Stimulated activated CD4-positive, alpha-beta T cell treated with anti-CD3 and anti-CD28 coated beads, TNF-alpha, amount 100 ng/mL, for 4 hours (primary cell): ENCODE measurements at places on chromosomes 5 and 9.

- DNase-seq, result no peak
Measured at GRCh38 chr9:114910541-114910940, 19.9 kb downstream of the TNFSF8 start.

DNA sequence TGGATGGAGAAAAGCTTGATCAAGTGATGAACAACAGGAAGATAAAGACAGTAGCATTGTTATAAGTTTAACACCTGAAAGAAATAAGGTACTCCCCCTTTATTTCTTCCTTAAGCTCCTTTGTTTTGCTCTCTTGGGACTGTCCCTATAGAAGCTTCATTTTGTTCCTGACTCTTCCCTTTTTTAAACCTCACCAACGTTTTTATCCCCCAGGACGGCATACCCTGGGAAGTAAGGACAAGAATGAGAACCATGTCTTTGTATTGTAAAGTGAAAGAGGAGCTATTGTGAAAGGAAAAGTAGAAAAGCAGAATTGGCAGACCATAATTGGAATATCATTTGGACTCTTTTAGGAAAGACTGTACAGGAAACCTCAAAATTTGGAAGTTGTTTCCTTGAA lies 1368.6 kb upstream of the C9orf72 start:
- no peak for DNase-seq

DNA sequence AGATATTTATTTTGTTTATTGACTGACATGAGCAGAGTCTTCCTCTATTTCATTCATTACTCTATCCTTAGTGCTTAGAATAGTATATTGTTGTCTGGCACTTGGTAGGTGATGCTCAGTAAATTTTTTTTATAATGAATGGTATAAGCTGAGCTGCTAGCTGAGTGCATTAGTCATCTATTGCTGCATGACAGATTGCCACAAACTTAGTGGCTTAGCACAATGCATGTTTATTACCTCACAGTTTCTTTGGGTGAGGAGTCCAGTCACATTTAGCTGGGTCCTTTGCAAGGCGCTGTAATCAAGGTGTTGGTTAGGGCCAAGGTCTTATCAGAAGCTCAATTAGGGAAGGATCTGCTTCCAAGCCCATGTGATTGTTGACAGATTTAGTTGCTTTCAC lies 23.1 kb downstream of the SMAD5 start:
- DNase-seq, result no peak

GRCh38 chr9:98445576-98445975 lies 190.1 kb upstream of the TBC1D2 start:
- DNase-seq, result no peak

- no peak for DNase-seq
Measured at GRCh38 chr5:161471211-161471950, 75.1 kb downstream of the GABRB2 start.

- no peak for DNase-seq
Measured at GRCh38 chr5:60538426-60538825, 161.5 kb downstream of the DEPDC1B start.

DNA sequence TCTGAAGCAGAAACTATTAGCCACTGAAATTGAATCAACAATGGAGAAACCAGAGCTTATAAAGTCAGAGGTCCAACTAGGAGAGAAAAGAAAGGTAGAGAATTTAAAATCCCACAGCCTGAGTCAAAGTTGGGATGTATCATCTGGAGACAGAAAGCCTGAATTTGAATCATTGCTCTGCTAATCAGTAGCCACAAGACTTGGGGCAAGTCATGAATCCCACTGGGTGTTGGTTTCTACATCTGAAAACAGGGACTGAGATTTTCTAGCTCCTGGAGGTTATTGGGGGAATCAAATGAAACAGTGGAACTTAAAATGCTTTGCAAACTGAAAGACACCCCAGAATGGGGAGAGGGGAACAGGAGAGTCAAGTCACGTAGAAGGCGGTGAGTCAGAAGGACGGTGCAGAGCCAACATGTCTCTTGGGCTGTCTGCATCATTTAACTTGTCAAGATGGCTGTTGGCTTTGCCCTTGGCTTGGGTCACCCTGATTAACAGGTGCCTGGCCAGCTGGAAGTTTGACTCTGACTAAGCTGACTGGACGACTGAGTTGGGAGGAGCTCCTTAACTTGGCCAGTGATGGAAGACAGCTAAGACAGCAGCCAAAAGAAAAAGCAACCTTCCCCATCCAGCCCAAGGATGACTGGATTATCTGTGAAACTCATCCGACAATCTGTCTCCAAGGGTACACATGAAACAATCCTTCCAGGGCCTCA lies 60.6 kb upstream of the ADRA1B start:
- no peak for DNase-seq

GRCh38 chr9:18365651-18366050 lies 108.3 kb upstream of the ADAMTSL1 start:
- no peak for DNase-seq

GRCh38 chr5:140287801-140288521 lies 14.9 kb downstream of the PFDN1 start:
- DNase-seq, result no peak

DNA sequence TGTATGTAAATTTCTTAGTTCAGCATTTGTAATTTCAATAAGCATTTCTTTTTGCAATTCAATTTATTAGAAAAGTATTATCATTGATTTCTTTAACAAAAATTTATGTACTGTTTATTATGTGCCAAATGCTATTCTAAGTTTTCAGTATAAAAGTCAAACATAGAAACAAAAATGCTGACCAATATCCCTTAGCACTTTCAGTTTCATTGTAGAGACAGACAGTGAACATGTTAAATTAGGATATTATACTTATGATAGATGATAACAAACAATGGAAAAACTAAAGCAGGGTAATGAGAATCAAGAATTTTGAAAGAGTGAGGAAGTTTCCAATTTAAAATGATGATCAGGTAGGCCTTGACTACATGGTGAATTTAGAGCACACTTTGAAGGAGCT lies 1106.0 kb downstream of the TAF11L14 start:
- DNase-seq, result no peak

DNA sequence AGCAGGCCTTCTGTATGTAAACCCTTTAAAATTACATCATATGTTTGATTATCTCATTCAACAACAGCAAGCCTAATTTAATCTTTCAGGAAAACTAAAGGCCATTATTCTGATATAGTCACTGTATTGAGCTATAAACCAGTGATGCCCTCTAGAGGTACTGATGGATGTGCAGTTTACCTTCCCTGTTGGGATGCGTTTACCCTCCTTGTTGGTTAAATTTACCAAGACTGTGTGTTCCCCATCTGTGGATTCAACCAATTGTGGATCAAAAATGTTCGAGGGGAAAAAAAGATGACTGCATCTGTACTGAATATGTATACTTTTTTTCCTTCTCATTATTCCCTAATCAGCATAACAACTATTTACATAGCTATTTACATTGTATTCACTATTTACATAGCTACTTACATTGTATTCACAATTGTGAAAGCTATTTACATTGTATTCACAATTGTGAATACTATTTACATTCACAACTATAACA lies 3.7 kb upstream of the BAAT start:
- DNase-seq, result no peak

DNA sequence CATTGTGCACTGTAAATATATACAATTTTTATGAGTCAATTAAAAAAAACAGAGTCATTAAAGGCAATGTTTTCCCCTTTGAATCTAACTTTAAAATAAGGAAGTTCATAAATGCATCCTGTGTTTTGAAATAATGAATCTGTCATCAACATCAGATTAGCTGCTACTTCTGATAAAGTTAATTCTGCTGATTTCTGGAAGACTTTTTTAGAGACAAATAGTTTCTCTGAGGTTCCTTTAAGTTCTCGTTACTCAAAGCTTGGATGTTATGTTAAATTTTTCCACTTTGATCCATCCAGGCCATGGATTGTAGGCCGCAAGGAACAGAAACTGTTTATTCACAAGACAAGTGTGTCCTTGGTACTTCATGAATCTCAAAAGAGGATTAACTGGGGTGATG lies 115.5 kb downstream of the CARTPT start:
- DNase-seq, result no peak

- no peak for DNase-seq
Measured at GRCh38 chr9:120410925-120411501, 169.0 kb downstream of the CDK5RAP2 start.
